ENCODE measurements at places on chromosomes 5 and 9. TPM values are rescaled to one million over a fixed set of nuclear protein-coding genes. Genes with fewer than 3 reads are reported as not detected.

GRCh38 chr5:138470322-138471051 lies 5.2 kb downstream of the EGR1 start:
- DNase-seq = no peak

- DNase-seq = no peak
Measured at GRCh38 chr9:4196886-4197285, 103.0 kb downstream of the GLIS3 start.

GRCh38 chr5:107376546-107377276 lies 294.0 kb downstream of the EFNA5 start:
- no peak for DNase-seq

GRCh38 chr9:121453232-121453892 lies 46.3 kb downstream of the GGTA1 start:
- no peak for DNase-seq

DNA sequence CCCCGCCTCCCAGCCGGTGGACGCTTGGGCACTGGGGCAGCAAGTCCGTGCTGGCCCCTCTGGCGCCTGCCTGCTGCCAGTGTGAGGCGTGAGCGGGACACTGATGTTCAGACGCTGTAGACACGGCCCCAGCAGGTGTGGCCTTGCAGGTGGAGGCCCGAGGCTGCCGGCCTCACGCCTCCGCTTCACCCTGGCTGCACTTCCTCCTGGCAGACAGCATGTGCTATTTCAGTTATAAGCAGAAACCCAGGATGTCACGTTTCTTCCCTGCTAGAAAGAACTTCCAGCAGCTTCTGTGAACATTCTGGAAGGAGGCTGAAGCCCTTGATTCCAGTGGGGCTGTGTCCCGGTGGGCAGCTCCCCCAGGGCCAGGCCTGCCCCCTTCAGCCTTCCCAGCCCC lies 114.8 kb upstream of the FCN2 start:
- no peak for DNase-seq

GRCh38 chr5:5688194-5688924 lies 265.9 kb downstream of the ICE1 start:
- DNase-seq = no peak

DNA sequence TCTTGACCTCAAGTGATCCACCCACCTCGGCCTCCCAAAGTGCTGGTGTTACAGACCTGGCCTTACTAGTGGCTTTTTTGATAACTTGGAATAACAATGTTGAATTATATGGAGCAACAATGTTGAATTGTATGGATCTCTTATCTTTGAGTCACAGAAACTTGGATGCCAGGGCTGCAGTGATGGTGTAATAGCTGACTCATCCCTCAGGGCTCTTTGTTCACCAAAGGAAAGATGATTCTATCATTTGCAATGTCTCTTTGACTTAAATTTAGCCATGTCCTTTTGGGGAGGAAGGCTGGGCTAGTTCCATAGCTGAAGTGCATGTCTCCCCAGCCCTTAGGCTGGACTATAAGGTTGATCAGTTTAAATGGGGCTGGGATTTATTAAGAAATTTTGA lies 172.3 kb downstream of the PDZD2 start:
- peak; percentile 62 for DNase-seq

DNA sequence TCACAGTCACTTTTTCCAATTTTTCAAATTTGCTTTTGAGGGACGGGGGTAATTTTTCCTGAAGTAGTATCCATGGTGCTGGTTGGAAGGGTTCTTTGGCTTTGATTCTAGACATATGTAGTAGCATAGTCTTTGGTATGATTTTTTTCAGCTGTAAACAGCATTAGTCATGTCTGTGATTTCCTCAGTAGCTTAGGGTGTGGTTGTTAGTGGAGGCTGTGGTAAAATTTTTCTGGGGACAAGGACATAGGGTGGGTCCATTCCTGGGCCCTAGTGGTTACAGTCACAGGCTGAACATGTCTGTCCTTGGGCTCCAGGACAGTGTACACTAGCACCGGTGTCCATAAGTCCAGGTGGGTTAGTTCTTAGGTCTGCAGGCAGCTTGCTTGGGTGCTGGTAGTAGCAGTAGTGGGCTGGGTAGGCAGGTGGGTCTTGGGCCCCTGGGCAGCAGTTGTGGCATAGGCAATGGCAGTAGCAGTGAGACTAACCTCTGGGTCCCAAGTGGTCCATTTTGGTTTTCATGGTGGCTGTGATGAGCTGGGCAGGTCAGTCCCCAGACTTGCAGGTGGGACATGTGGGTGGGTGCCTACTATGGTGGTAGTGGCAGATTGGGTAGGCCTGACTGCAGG lies 100.0 kb upstream of the CXCL14 start:
- DNase-seq = no peak

- DNase-seq = peak; percentile 1
Measured at GRCh38 chr9:5089737-5090136, 95.7 kb downstream of the INSL6 start.

DNA sequence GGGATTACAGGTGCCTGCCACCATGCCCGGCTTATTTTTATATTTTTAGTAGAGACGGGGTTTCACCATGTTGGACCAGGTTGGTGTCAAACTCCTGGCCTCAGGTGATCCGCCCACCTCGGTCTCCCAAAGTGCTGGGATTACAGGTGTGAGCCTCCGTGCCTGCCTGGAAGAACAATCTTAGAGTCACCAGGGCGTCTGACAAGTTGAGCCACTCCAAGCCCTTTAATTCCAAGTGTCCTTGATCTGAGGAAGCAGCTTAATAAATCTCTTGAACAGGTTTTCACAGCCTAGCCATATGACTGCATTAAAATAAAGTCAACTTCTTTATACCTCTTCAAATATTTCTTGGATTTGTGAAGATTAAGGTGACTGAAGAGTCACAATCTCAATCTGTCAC lies 31.5 kb downstream of the SLC44A1 start:
- no peak for DNase-seq

DNA sequence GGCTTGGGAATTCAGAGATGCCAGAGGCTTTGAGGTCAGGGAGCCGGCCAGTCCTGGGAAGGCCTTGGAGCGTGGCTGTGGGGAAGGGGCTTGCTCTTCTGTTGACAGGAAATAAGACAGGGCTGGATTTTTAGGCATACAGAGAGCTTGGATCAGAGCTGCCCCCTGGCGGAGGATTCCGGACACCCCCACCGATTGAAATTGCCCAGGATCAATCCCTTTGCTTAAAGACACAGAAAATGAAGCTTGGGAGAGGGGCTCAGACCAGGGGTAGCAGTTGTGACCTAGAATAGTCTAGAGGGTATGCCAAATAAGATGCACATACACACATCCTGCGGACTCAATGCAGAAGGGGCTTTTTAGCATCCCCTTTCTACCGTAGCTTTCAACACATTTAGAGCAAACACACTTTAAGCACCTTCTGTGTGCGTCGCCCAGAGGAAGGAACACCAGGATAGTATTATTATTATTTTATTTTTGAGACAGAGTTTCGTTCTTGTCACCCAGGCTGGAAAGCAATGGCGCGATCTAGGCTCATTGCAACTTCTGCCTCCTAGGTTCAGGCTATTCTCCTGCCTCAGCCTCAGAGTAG lies 1.7 kb upstream of the NTMT1 start:
- no peak for DNase-seq

DNA sequence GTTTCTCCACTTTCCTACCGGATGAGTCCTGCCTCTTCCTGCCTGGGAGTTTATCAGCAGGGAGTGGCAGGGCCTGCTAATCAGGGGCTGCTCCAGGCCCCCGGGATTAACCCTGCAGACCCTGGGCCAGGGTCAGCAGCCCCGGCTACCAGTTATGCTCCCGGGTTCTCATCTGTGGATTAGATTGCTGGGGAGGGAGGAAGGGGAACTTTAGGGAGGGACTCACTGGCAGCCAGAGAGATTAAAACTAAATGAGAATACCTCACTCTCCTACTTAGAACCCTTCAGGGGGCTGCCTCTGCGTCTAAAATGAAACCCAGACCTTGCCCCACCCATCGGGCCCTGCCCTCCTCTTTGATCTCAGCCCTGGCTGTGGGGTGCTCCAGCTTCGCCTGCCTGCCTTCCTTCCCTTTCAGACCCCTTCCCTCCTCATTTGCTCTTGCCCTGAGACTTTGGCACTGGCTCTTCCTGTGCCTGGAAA lies 130.5 kb upstream of the HAND1 start:
- DNase-seq = no peak

- DNase-seq = peak; percentile 31
Measured at GRCh38 chr5:15933259-15934207, 246.1 kb downstream of the MARCHF11 start.

GRCh38 chr5:176806137-176806536 lies 4.2 kb upstream of the UNC5A start:
- DNase-seq = no peak

- DNase-seq = no peak
Measured at GRCh38 chr9:85876628-85877027, 64.3 kb upstream of the NAA35 start.

The KCNN2 gene
- 0.88 TPM for total RNA-seq

The MCIDAS gene
- not detected for total RNA-seq

The HTR4 gene
- not detected for total RNA-seq

The SSBP2 gene
- 11.0 TPM for total RNA-seq

The GLDC gene
- total RNA-seq = 17.3 TPM

Data from kidney epithelial cell (primary cell).